DMS 273 treated with DMSO at 0.1 percent for 48 hours (cell line): ENCODE measurements at places on chromosomes 3 and 15.

DNA sequence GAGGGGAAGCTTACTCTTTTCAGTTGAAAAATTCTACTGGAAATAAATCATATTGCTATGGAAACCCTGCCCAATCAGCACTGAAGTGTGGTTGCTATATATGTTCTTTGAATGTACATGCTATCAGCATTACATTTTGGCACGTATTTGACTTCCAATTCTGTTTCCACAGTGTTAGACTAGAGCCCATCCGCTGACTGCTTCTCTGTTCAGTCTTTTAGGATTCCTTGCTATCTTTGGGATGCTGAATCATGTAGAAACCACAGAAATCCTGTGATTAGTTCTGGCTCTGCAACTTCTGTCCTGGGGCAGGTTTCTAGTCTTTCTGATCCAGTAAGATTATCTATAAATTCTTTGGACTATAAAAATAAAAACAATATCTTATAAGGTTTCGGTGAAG is 128.2 kb upstream of the SLC7A14 start:
- DNase-seq = no peak

DNA sequence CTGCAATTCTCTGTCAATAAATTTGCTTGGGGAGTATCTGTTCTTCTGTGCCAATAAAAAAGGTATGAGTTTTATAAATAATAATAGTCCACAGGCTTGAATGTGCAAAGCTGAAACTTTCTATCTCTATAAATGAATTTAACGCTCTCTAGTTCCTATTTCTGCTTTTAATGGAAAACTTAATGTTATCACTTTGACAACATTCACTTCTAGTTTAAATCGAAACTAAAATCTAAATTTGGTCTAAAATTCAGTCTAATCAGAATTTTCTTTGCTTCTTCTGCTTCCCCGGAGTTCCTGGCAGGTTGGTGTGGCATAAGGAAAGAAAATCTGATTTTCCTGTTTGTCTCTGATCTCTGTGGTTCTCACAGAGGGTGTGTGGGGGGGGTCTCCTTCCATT is 450.1 kb upstream of the TBL1XR1 start:
- DNase-seq = no peak

DNA sequence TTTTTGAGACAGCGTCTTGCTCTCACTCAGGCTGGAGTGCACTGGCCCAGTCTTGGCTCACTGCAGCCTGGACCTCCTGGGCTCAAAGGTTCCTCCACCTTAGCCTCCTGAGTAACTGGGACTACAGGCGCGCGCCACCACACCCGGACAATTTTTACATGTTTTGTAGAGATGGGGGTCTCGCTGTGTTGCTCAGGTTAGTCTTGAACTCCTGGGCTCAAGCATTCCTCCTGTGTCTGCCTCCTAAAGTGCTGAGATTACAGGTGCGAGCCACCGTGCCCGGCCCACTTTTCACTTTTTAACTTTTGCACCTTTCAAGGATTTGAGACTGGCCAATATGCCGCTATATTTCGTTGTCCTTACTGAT is 750 bp upstream of the ITGB5 start:
- DNase-seq = no peak

DNA sequence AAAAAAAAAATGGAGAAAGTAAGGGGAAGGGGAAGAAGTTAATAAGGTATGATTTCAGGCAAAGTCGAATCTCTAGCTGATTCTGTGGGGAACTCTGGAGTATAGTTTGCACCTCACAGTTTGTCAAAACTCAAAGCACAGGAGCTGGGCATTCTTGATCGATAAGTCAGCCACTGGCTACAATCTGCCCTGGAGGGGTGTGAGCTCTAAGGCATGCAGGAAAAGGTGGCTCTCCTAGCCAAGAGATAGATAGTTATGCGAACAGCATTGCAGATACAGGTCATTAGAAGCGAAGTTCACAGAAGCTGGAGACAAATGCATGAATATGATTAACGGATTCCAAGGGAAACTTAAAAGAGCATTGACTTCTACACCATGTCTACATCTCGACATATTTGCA is 952.6 kb downstream of the AGBL1 start:
- no peak for DNase-seq

DNA sequence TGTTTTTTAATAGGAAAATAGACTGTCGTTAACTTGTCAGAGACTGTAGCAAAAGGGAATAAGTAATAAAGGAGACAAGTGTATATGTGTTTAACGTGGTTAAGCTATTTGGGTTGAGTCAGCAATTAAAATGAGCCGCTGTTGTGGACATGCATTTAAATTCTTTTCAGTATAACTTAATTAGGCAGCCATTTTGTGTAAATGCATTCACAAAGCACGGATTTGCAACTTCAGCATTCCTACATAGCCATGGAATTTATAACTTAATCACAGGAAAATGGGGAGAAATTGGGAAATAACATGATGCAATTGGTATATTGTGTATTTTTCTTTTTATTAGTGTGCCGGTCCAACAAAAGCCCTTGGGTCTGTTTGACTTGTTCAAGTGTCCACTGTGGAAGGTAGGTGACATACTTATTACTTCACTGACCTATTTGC is 27.9 kb downstream of the USP3 start:
- DNase-seq = no peak

- DNase-seq = peak; percentile 58
These were observed 495 bp upstream of the NXPE3 start for GRCh38 chr3:101778385-101779046.

DNA sequence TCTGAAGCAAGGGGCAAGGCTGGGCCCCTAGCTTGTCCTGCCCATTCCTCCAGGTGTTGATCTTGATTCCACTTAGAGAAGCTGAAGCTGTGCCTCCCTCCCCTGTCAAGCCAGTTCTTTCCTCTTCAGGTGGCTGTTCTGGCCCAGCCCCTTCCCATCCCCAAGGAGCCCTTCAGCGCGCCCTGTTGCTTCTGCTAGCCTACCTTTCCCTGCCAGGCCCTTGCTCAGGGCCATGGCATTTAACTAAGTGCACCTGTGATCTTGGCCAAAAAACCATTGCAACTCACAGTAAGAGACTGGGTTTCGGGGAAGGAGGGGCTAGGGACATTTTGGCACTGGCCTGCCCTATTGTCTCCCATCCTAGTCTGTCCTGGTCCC is 1.9 kb upstream of the WDR6 start:
- no peak for DNase-seq

- no peak for DNase-seq
These were observed 131.1 kb downstream of the NUP210 start for GRCh38 chr3:13288732-13289718.

GRCh38 chr15:69941706-69942495 is 155.8 kb downstream of the TLE3 start:
- DNase-seq = no peak

DNA sequence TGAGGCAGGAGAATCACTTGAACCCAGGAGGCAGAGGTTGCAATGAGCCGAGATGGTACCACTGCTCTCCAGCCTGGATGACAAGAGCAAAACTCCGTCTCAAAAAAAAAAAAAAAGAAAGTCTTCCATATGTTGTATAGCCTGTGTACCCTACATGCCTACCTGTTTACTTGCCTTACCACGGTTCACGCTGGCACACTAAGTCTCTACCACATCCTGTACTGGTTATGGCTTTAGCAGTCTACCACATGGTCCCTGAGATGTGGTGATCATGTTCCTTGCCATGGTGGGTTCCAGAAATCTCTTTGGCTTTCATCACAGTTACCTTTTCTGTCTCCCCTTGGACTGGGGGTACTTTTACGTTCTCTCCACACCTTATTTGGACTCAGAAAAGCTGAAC is 63.8 kb upstream of the TBC1D5 start:
- DNase-seq = no peak

GRCh38 chr3:192844836-192845525 is 72.7 kb downstream of the MB21D2 start:
- no peak for DNase-seq

DNA sequence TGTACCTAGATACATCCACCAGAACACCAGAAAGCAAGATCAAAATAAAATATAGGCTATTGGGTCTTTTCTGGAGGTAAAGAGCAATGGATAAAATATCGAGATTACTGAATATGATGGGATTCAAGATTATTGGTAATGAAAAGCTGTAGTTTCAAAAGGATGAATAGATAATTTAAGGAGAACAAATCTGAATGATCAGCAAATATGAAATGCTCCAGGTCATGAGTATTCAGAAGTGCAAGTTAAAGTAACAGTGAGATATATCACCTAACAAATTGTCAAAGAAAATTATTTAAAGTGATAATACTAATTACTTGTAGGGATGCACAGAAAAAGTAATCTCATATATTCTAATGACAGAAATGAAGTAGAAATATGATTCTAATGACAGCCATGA is 409.6 kb upstream of the MDFIC2 start:
- no peak for DNase-seq

DNA sequence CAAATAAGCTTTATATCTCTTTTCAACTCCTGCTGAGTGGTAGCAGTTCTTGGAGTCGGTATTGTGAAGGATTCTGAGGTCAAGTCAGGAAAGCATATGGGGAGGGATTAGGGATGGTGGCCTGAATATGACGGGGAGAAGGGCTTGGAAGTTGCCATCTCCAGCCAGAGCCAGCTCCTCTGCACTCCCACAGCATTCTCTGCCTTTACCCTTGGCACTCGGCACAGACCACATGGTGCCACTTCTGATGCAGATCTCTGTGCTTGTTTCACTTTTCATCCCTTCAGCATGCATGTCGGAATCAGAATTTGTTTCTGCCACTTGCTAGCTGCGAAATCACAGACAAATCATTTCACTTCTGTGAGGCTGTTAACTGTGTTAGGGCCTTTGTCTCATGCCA is 52.5 kb downstream of the RAB11A start:
- no peak for DNase-seq

- DNase-seq = no peak
These were observed 564 bp upstream of the PIGZ start for GRCh38 chr3:196969134-196969659.

DNA sequence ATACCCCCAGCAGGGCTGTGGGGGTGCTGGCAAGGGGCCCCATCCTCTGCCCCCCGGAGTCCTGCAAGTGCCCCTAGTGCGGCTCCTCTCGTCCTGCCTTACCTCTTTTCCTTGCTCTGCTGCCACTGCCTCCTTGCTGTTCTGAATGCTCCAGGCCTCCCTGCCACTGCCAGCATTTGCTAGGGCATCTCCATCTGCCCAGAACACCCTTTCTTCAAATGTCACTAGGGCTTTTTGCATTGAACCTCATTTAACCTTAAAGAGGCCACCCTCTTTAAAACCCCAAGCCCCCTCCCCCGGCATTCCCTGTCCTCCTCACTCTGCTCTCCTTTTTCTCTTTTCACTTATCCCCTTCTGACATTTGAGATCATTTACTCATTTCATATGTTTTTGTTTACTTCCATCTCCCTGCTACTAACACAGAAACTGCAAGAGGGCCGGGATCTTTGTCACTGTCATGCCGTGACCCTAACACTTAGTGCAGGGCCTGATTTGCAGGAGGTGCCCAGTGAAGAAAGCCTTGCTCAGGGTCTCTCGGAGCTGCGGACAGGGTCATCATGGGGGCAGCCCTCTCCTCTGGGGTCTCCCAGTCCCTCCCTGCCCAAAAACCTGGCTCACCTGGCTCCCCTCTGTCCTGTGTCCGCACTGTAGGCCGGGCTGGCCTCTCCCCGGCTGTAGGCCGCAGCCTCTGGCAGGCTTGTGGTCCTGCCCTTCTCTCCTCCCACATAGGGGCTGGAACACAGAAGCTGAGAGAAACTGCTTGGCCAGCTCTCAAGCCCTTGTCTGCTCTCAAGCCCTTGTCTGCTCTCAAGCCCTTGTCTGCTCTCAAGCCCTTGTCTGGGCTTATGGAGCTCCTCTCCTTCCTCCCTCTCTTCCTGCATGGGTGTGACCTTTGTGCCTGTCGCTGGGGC is at the start of gene ACOX2:
ACOX2 (minus strand) TSS at position 690 of the 911 bp plus-strand sequence. CDS start 2,084 bp downstream, outside the sequence.
- DNase-seq = no peak

DNA sequence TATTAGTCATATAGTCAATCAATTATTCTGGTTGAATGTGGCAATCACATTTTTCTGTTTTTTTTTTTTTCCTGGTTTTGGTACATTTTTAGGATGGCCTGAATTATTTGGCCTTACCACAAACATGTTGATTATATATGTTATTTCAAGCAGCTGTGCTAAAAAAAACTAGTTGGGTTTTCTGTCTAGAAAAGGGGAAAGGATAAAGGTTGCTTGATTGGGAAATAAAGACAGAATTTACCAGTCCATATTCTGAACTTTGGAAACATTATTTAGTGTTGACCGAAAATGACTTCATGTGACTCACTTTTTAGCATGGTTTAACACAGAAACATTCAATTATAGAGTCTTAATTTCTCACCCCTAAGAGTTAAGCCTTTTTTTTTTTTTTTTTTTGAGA is 8.1 kb downstream of the MORF4L1 start:
- DNase-seq = no peak

DNA sequence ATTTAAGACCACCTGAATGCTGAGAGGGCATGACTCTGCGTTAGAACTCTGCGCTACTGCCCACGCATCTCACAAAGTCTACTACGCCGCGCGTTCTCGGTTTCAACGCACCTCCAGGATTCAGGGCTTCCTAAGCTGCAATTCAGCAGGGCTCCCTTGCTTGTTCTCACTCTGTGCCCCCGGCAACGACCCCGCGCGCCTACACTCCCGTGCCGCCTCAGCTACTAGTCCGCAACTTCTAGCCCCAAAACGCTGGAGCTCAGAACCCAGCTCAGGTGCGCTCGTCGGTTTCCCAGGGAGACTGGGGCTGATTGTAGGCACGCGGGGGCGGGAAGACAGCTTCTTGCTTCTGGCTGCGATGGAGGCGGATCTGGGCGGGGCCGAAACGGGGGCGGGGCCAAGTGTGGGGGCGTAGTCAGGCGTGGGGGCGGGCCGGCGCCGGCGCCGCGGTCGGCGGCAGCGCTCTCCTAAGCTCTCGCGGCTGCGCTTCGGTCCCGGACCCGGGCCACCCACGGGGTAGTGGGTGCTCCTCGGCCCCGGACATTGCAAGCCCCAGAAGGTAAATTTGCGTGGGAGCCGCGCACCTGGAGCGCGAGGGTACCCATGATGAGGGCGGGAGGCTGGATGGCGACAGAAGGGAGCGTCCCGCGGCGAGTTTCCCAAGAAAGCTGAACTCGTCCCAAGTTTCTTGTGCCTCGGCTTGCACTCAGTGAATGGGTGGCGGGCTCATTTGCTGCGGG is at the start of gene ARHGEF26:
ARHGEF26 (plus strand) TSS at position 430 of the 740 bp plus-strand sequence. CDS start 603 bp downstream, outside the sequence.
- DNase-seq = peak; percentile 67

- no peak for DNase-seq
These were observed 8.3 kb downstream of the CD200R1 start for GRCh38 chr3:112966633-112967032.

DNA sequence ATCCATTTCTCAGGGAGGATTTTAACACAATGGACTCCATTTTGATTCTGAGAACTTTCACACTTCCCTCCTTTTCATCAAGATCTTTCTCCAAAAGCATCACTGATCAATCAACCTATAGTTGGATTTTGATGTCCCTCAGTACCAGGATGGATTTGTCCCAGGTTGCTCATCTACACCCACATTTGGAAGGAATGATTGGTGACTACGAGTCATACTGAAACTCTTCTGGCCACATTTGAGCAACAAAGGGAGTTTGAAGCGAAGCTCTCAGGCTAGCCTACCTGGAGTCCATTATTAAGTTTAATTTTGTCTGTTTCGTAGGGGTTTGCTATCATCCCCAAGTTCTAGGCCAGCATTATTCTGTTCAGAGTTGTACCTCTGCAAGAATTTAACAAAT is 31.3 kb upstream of the ATP8B4 start:
- DNase-seq = no peak
